Activated CD8-positive, alpha-beta T cell treated with anti-CD3 and anti-CD28 coated beads, Interleukin-2, amount 10 ng/mL, durations not matched to agents 7 days and 5 days (primary cell): ENCODE measurements at places on chromosomes 16 and 17. TPM values are rescaled to one million over a fixed set of nuclear protein-coding genes. Genes with fewer than 3 reads are reported as not detected.

PRSS27 gene
- total RNA-seq = 1.0 TPM

RHOT2 gene
- 139 TPM for total RNA-seq

PHAF1 gene
- total RNA-seq = 16.5 TPM

GRCh38 chr16:11162586-11163268 lies 93.3 kb downstream of the SOCS1 start:
- no peak for DNase-seq

GRCh38 chr16:78515421-78515820 lies 416.0 kb downstream of the WWOX start:
- DNase-seq = no peak
